ENCODE measurements at places on chromosomes 4 and X. TPM values are rescaled to one million over a fixed set of nuclear protein-coding genes. Genes with fewer than 3 reads are reported as not detected.

DNA sequence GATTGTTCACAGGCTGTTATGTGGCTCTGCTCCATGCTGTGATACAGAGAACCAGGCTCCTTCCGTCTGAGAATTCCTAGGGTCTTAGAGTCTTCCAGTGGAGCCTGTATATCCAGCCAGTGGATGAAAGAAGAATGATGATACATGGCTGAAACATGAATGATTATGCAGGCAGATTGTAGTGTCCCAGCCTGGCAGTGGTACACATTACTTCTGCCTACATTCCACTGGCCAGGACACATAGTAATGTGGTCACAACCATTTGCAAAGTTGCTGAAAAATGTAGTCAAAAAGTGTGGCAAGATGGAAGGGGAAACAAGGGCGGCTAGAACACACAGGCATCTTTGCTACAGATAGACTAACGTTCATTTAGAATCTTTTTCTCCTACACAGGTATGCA lies 4.5 kb upstream of the GBA3 start:
- DNase-seq: no peak

GRCh38 chrX:96693407-96693806 lies 8.8 kb downstream of the DIAPH2 start:
- no peak for DNase-seq

DNA sequence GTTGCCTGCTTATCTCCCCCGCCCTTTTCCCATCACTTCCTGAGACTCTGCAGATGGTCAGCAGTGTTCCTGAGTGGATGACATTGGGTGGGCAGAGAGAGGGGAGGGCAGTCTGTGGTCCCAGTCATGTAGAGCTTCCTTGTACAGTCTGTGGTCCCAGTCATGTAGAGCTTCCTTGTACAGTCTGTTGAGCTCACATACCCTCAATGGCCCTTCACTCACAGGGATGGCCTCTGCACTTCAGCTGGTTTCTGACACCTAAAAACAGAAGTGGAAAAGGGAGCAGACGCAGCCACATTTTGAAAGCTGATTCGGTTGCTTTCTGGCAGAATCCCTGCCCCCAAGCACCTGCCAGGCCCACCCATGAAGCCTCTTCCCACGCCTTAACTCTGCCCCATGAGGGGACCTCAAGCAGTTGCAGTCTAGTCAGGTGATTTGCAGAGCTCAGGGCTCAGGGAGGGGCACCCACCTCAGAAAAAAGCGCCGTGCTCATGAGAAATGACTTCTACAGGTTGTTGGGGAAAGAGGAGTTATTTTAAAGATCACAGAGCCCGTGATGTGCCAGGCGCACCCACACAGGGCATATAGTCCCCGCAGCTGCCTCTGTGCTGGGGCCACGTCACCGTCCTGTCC lies 3.6 kb upstream of the TMEM271 start:
- DNase-seq: no peak

GRCh38 chr4:118154649-118155048 lies 120.4 kb downstream of the NDST3 start:
- no peak for DNase-seq

DNA sequence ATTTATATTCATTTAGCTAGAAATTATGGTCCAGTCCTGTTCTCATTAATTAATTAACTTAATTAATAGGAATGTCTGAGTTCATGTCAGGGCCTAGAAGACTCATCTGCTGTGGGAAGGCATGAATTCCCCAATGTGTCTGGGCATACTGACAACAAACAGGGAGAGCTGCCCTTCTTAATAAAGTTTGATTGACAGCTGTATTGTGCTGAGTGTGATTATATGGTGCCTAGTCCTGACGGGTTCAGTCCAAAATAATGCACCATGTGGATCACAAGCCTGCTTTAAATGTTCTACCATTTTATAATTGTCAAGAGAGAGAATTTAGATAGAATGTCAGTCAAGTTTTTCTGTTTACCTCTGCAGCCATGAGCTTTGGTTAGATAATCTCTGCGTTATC lies 34.6 kb downstream of the ANXA10 start:
- DNase-seq: no peak

- no peak for DNase-seq
Observed at GRCh38 chr4:154004507-154005170, 215.8 kb upstream of the SFRP2 start.

DNA sequence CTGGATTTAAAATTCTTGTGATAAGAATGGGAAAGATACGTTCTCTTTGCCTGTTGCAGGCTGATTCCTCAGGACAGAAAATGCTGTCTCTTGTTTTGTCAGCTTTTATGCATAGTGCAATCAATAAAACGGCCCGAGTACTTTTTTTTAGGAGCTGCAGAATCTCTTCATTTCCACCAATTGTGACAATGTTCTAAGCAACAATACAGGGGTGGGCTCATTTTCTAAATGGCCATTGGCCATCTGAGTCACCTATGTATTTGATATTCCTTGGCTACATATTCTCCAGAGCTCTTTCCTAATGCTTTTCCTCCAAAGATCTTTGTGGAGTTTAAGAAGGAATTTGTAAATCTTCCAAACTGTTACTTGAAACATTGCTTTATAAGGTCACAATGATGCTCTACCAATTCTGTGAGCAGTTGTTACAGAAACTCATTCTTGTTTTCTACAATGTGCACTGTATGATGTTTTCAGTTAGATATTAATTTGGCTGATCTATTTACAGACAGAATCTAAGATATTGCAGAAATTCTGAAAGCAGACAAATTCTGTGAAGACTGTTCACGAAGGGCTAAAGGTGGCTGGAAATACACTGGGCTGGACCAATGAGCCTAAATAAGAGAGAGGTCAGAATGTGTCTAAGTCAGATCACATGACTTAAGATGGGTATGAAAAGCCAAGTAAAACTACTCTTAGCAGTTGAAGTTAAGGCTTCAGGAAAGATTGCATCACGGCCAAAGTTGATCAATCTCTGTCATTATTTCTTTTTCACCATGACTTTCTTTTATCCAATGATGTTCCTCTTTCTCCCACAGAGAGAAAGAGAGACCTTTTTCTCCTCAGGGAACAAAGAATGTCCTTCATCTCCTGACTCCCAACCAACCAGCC lies 33.4 kb downstream of the TAPT1 start:
- DNase-seq: no peak

DNA sequence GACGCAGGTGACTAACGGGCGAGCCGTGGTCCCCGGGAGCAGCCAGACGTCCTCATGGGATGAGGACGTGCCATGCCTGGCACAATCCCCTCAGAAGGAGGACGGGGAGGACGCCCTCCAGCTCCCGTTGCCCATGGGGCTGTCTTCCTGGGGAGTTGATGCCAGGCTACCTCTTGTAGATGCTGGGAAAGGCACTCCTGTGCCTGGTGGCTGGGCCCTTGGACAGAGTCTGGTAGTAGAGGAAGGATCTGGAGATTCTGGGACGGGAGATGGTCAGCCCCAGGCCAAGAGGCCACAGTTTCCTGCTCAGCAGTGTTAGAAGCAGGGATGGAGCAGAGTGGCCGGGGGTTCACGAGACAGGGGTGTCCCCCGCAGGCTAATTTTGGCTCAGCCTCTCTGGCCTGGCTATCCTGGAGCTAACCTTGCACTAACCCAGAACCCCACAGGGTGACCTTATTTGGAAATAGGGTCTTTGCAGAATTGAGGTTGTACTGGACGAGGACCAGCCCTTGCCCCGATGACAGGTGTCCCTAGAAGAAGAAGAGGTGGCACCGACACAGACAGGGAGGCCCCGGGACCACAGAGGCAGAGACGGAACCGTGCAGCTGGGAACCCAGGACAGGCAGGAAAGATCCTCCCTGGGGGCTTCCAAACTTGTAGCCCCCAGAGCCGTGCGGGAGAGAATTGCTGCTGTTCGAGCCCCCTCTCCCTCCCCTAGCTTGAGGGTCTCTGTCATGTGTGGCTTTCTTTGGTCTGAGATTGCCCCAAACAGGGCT lies 50.1 kb upstream of the ADRA2C start:
- DNase-seq: no peak

- DNase-seq: no peak
Observed at GRCh38 chrX:47179221-47179927, 14.3 kb upstream of the UBA1 start.

DNA sequence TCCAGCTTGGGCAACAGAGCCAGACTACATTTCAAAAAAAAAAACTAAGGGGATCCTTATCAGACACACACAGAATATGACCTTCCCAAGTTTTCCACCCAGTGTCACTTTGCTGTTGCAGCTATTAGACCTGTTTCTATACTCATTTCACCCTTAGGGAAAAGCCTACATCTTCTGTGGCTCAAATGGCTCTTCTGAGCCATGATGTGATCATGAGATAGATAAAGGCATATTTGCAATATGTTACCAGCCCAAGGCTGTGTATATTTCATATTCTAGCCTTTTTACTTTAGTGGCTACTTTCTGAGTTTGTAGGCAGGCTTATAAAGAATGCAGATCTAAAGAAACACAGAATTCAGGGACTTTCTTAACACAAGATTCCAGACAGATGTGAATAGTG lies 19.3 kb downstream of the RS1 start:
- DNase-seq: no peak

GRCh38 chr4:131091896-131092295 lies 1995.9 kb downstream of the C4orf33 start:
- DNase-seq: peak; percentile 29

DNA sequence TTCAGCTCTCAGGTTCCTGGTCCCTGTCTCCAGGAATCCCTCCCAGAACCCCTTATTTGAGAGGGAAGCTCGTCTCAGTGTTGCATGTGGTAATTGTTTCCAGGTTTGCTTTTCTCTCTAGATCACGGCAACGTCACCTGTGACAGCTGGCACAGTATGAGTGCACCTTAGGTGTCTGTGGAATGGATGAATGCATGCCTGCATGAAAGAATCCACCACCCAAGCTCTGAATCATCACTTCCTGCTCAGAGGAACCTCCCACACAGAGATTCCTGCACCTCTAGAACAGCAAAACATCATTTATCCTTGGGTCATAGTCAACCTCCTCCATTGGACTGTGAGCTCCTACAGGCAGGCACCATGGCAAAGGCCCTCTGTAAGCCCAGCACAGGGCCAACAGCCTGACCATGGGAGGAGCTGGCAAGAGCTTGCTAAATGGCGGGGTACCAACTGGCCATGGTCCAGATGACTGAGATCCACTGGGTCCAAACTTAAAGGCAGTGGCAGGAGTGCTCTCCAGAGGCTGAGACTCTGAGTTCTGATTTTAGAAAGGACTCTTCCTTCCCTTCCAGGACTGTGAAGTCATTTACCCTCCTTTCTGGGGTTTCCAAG lies 116.2 kb downstream of the SLC2A9 start:
- no peak for DNase-seq

DNA sequence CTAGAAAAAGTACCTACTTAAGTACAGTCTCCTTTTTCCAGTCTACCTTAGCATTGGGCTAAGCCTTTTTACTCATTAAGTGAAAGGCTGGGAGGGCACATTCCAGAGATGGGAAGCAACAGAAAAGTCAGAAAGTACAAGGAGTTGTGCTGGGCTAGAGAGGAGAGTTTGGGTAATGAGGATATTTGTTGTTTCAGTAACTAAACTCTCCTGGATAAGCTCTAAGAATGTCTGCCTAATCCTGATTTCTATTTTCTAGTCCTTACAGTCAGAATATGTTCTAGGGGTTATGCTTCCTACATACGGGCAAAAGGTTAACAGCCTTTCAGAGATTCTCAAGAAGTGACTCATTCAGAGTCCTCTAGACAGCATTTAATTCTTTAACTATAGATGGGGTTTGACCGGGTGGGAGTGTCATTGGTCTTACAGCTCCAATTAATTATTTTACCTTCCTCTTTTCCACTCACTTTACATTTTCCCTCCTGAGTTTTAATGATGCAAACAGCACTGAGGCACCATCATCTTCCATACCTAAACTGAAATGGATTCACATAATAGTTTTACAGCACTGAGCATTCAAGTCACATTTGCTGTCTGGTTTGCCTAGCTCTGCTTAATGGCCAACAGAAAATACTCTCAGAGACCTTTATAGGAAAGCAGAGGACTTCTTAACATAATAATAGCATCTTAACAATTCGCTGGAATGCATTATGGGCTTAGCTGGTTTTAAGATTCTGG lies 42.9 kb downstream of the USP26 start:
- no peak for DNase-seq

DNA sequence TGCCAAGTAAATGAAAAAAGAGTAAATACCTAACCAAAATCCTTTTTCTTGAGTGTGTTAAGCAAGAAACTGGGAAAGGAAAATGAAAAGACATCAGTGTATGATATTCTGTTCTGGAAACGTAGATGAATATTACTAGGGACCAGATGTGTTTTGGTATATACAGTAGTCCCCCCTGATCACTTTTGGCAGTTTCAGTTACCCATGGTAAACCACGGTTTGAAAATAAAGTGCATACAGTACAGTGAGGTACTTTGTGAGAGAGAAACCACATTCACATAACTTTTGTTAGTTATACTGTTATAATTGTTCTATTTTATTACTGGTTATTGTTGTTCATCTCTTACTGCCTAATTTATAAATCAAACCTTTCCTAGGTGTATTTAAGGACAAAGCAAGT lies 250.9 kb downstream of the TENM3 start:
- DNase-seq: no peak

DNA sequence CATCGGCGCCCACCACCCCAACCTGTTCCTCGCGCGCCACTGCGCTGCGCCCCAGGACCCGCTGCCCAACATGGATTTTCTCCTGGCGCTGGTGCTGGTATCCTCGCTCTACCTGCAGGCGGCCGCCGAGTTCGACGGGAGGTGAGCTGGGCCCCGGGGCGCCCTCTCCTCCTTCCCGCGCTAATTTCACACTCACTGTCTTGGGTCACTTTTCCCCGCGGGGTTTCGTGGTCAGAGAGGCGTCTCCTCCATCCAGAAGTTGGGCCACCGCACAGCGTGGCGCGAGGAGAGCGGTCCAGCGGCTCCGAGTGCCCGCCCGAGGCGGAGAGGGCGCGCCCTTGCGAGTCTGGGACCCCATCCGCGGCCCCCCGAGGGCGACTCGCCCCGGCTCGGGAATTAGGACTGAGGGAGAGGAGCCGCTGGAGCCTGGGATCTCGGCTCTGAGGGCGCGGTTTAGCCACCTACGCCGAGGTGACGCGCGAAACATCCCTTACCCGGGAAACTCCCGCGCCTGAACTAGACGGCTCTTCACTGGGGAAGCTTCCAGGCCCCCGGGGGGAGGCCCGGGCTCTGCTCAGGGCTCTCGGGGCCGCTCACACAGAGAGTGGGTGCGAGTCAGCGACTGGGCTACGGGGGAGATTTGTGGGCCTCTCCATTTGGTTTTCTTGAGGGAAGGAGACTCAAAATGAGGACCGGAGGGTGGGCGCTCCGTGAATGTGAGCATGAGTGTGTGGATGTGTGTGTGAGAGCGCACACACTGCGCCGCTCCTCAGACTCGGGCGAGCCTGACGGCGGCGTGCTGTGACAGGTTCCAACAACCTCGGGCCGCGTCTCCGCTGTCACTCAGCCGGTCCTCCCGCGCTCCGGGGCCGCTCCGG lies 551 bp downstream of the NPNT start:
- peak; percentile 20 for DNase-seq

The NAA10 gene
- polyA plus RNA-seq: 50.5 TPM

The RBMXL3 gene
- not detected for polyA plus RNA-seq

The RENBP gene
- 24.3 TPM for polyA plus RNA-seq

The CPE gene
- polyA plus RNA-seq: 86.9 TPM

The MECP2 gene
- polyA plus RNA-seq: 30.4 TPM

The ADH1A gene
- 5.3 TPM for polyA plus RNA-seq

The IL1RAPL1 gene
- 2.7 TPM for polyA plus RNA-seq

All from left renal cortex interstitium (tissue), 4 donors.